Activated T-cell treated with anti-CD3 and anti-CD28 coated beads for 4 hours (primary cell): ENCODE measurements at places on chromosomes 4 and X.

- no peak for DNase-seq
Measured at GRCh38 chrX:6708041-6708440, 173.1 kb upstream of the VCX3A start.

GRCh38 chr4:172707622-172708021 lies 461.0 kb upstream of the GALNT7 start:
- no peak for DNase-seq

- DNase-seq = no peak
Measured at GRCh38 chrX:86078650-86079049, 31.3 kb upstream of the CHM start.

DNA sequence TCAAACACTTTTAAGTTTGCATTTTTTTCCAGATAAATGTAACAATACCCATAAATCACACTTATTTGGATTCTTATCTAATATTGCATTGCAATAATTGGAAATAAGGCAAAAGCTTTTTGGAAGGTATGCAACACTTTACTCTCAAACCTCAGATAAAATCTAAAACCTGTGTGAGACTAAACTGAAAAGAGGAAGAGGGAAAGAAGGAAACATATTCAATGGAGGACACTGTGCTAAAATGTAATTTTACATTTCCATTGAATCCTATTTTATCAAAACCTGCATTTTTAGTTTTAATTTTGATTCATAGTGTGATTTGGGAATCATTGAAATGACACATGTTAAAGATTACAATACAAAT lies 99.4 kb downstream of the HPGD start:
- DNase-seq = no peak

GRCh38 chr4:184645904-184646610 lies 3.2 kb downstream of the CASP3 start:
- DNase-seq = no peak

DNA sequence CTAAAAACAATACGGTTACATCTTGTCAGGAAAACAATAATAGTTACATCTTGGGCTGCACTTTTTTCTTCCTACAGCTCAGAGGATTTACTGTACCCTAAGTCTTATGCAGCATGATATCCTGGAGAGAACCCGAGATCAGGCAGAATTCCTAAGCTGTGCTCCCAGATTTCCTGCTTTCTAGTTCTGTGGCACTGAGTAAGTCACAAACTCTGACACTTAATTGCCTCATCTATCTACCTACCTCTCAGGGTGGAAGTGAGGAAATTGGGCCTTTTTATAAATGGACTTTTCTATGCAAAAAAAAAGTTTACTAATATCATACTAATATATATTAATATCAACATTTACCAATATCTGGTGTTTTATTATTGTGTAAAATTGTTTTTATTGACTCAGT lies 438.5 kb downstream of the INPP4B start:
- no peak for DNase-seq

GRCh38 chrX:125998432-125998831 lies 167.7 kb downstream of the DCAF12L2 start:
- DNase-seq = no peak

DNA sequence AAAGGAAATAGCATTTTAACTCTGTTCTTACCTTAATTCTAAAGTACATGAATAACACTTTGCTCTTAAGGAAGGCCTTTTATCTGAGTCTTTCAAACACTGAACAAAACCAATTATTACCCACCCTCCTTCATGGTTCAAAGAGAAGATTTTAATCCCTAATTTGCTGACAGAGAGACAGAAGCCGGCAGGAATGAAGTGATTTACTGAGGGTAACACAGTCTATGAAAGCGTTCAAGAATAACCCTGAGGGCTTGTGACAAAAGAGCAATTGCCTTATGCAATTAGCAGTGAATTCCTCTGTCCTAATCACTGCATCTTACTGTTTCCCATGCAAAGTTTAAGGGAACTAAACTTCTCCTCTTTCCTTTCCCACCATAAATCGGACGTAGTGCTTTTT lies 144.1 kb downstream of the PACRGL start:
- no peak for DNase-seq

DNA sequence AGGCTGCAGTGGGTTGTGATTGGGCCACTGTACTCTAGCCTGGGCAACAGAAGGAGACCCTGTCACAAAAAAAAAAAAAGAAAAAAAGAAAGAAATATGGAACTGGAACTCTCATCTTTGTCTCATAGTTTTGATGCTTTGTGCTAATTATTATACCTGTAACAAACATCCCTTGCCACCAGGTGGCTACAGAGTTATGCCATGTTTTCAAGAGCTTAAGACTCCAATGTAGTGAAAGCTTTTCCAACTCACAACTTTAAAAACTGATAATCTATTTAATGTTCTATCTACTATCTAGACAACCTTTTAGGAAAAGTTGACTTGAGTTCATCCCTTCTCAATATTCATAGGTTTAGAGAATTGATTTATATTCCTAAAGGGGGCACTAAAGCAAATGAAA lies 42.4 kb downstream of the HTR2C start:
- DNase-seq = no peak

DNA sequence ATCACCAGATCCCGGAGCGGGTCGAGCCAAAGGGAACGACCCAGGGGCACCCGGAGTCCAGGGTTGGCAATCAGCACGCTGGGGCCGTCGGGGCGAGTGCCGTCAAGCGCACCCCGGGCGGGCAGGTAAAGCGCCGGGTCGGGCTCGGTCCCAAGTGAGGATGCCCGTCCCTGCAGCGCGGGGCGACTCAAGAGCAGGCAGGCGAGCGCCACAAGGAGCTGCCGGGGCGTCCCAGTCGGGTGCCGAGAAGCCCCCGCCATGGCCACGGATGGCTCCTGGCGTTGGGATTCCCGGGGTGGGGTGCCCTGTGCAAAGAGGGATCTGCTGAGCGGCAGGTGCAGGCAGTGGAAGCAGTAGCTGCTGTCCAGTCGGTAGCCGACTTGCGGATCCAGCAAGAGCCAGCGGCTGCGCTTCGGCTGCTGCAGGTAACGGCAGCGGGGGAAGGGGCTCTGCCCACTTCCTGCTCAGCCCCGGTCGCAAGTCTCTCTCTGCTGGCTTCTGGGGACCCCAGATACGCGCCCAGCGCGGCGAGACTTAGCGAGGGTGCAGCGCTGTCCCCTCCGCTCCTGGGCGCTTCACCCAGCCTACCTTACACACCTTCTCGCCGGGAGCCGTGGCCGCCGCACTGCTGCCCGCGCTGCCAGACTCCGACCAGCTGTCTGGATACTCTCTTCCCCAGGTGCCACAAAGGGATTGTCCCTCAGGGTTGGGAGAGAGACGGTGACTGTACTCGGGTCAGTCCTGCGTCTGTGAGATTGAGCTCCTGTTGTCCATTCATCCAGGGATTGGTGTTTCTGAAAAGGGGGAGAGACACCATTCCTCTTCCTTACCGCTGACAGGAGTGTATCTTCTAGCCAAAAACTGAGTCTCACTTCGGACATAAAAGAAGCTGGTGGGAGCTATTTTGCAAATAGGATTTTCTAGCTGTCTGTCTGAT lies at the start of gene FREM3:
Gene FREM3 (minus strand): TSS at position 260 of the 937 bp plus-strand sequence. CDS start 0 bp downstream, at position 260.
- DNase-seq = no peak
